ENCODE measurements at places on chromosomes 16 and 17.

- no peak for DNase-seq
These were observed 65.1 kb upstream of the HAS3 start for GRCh38 chr16:69040144-69040909.

DNA sequence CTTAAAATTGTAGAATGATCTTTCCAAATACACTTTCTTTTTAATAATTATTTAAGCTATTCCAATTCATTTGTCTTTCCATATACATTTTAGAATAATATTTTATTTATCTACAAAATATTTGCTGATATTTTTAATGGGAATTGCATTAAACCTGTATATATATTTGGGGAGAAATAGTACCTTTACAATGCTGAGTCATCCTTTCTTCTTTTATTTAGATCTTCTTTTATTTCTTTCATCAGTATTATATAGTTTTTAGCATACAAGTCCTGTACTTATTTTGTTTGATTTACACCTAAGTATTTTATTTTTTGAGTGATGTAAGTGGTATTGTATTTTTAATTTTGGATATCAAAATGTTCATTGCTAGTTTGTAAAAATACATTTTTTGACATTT is 639.5 kb upstream of the GOT2 start:
- no peak for DNase-seq

GRCh38 chr16:85349365-85350145 is 237.3 kb upstream of the CIBAR2 start:
- no peak for DNase-seq

GRCh38 chr17:50903604-50904517 is 37.7 kb upstream of the TOB1 start:
- peak; percentile 19 for DNase-seq

- DNase-seq = peak; percentile 27
These were observed 9.2 kb upstream of the CES4A start for GRCh38 chr16:66979011-66979717.

DNA sequence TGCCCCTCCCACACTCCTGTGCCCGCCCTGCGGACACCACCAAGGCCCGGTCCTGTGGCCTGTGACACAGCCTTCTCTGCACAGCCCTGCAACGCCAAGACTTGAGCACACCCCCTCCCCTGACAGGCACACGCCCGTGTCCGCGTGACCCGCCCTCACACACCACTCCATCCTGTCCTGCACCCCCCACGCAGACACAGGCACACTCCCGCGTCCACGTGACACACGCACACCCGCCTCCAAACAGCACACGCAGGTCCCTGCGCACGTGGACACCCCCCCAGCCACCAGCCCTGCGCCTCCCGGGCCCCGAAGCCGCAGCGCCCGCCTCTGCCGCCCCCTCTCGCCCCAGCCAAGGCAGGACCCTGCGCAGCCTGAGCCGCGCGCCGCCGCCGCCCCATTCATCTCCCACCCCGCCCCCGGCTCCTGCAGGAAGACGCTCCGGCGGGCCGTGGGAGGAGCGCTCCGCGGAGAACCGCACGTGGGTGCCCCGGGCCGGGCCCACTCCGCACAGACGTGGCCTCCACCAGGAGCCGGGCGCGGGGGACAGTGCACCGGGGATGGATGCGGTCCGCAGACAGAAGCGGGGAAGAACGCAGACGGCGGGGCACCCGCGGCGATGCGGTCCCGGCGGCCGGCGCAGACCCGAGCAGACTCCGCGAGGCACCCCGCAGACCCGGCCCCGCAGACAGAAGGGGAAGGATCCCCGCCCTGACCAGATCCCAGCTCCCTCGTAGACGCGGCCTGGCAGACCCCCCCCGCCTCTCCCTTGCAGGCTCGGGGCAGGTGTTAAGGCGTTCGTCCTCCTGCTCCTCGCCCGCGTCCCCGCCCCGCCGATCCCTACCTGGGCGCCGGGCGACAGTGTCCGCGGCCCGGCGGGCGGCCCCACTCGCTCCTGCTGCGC is 506 bp downstream of the CAMKK1 start:
- DNase-seq = peak; percentile 83

- no peak for DNase-seq
These were observed 130.4 kb downstream of the ABCC12 start for GRCh38 chr16:48025359-48025758.

- DNase-seq = no peak
These were observed 39.0 kb downstream of the EMP2 start for GRCh38 chr16:10541366-10541765.

GRCh38 chr17:81391936-81392908 is 3.0 kb upstream of the BAHCC1 start:
- DNase-seq = peak; percentile 68

- no peak for DNase-seq
These were observed 7.0 kb downstream of the ZNF319 start for GRCh38 chr16:57993438-57993837.

DNA sequence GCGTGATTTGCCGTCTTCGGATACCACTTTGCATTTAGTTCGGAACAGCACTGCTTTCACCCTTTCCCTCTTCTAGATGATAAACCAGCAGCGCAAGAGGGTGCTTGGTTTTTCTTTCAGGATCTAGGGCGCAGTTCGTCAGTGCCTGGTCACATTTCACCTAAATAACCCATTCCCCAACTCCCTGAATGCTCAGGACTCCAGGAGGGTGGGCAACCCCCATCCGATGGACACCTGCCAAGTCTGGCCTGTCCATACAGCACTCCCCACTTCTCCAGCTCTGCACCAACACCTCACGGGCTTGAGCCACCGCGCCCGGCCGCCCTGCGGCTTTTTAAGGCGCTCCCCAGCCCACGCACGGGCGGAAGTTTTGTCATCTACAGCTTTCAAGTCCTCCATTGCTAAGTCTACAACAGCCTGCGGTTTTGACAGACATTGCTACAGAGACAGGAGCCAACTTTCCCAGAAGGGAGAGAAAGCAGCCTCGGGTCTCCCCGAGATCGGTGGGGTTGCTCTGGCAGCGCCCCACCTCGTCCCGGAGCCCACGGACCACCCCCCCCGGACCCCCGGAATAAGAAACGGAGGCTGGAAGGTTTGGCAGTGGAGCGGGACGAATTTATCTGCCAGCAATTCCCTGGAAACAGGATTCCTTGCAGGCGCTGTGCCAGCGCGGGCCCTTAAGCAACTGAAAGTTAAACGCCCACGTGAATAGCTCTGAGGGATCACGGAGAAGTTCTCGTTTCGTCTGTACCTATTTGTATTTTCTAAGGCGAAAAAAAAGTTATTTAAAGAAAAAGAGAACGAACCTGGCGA is 38.6 kb upstream of the SLFN13 start:
- DNase-seq = peak; percentile 54

DNA sequence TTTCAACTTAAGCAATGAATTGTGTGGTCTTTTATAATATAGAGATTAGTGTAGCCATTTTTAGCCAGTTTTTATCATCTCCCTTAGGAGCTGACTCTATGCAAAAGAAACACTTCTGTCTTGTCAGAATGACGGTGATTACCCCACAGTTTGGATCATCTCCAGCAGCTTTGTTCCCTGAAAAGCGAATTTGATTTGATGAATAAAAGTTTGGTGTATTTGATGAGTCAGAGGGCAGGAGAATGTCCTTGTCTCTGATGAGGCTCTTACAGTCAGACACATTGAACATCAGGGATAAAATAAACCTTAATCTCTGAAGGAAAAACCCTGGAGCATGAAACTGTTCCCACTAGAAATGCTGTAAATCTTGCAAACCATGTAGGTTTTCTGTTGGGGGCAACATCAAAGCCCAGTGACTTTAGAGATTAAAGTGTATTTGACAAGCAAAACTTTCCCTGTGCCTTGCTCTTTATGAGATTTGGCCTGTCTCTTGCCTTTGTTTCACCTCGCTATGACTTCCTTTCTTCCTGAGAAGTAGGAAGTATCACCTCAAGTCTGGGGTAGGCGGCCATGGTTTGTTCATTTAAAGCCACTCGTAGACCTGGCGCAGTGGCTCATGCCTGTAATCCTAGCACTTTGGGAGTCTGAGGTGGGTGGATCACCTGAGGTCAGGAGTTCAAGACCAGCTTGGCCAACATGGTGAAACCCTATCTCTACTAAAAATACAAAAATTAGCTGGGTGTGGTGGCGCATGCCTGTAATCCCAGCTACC is 209.3 kb downstream of the FTO start:
- DNase-seq = peak; percentile 90

GRCh38 chr17:67280279-67280678 is 35.3 kb upstream of the HELZ start:
- no peak for DNase-seq

- DNase-seq = no peak
These were observed 116.8 kb downstream of the CDYL2 start for GRCh38 chr16:80687606-80688005.

- DNase-seq = peak; percentile 51
These were observed 36.0 kb downstream of the ARHGAP23 start for GRCh38 chr17:38464251-38464722.

DNA sequence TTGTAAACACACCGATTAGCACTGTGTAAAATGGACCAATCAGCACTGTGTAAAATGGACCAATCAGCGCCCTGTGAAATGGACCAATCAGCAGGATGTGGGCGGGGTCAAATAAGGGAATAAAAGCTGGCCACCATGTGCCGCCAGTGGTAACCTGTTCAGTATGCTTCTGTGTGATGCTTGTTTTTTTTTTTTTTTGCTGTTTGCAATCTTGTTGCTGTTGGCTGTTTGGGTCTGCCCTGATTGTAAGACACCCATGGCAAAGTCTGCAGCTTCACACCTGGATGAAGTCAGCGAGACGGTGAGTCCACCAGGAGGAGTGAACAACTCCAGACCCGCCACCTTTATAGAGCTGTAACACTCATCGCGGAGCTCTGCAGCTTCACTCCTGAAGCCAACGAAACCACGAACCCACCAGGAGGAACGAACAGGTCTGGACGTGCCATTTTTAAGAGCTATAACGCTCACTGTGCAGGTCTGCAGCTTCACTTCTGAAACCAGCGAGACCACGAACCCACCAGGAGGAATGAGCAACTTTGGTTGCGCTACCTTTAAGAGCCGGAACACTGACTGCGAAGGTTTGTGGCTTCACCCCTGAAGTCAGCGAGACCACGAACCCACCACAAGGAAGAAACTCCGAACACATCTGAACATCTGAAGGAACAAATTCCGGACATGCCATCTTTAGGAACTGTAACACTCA is 85.0 kb upstream of the MED9 start:
- DNase-seq = no peak

DNA sequence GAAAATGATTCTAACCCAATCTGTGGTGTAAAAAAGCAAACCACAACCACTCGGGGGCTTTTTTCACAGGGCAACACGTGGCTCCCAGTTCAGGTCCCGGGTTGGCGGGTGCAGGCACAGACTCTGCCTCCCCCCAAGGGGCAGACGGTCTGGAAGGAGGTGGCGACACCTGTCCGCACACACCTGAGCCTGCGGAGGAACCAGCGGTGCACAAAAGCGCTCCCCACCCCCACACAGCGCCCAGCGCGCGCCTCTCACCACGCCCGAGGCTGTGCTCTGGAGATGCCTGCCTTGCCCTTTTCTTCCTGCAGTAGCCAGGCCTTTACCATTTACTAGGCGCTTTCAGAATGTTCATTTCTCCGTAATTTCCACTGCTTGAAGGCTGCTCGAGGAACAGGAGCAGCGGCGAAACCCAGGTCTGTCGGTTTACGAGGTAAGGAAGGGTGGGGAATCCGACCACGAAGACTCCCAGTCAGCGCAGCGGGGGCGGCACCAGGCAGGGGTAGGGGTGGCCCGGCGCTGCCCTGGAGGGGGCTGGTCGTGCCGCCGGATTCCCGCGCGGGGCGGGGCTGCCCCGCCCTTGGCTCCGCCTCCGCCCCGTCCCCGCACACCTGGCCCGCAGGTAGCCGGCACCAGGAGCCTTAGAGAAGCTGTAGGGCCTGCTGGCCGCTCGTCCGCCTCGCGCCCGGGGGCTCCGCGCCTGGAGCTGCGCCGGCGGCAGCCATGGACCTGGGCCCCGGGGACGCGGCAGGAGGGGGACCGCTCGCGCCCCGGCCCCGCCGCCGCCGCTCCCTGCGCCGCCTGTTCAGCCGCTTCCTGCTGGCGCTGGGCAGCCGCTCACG is at the start of gene USP43:
Gene USP43, plus strand, starts transcription at position 608 of the 842 bp plus-strand sequence. Its CDS starts 116 bp downstream, at position 724.
- peak; percentile 15 for DNase-seq

DNA sequence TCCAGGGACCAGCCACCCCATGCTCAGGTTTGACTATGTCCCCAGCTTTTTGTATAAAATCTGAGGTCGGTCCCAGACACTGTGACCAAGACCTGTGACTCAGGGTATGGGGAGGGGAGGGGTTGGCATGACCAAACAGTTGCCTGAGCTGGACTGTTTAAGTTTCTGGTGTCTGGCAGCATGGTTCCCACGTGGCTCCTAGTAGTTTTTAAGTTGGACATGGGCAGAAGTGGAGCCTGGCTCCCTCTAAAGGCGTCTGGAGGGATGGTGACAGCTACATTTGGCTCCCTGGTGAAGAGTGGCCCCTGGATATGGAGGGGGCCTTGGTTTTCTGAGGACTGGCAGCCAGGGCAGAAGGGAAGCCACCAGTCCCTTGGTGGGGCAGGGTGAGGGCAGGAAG is 7.9 kb downstream of the SMCR8 start:
- DNase-seq = peak; percentile 35

GRCh38 chr17:82262344-82262743 is 11.2 kb downstream of the CSNK1D start:
- no peak for DNase-seq

GRCh38 chr17:80830020-80830780 is 161.4 kb upstream of the CHMP6 start:
- DNase-seq = no peak

DNA sequence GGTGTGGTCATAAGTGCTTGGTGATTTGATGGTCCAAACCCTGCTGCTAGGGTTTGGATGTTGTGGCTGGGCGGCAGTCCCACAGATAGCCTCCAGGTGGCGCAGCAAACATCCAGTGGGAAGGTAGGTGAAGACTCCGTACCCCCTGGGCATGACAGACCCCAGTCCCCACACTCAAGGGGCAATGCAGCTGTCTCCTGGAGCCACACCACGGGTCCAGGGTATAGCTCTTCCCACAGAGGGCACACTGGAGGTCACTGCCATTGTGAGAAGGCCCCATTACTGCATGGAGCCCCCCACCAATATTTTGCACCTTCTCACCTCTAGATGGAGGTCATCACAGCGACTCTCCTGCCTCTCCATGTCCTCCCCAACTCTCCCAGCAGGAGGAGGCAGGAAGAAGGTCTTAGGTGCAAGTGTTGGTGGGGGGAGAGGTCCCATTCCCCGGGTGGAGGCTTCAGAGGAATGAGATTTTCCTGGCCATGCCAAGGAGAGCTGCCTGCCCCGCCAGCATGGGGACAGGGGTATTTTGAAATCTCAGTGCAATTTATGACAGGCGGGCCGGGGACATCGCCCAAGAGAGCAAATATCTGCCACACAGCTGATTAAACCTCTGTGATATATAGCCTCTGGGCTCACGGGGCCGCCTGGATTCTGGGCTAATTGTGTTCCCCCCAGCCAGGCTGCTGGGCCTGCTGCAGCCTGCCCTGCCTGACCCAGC is 17.1 kb upstream of the C17orf113 start:
- DNase-seq = peak; percentile 52

GRCh38 chr17:79915850-79916430 is 76.7 kb upstream of the CBX4 start:
- peak; percentile 35 for DNase-seq

GRCh38 chr17:10114931-10115535 is 83.4 kb downstream of the GAS7 start:
- DNase-seq = peak; percentile 95

Measured in EH (cell line).